ENCODE measurements at places on chromosomes 5 and 9. TPM values are rescaled to one million over a fixed set of nuclear protein-coding genes. Genes with fewer than 3 reads are reported as not detected.

GRCh38 chr9:134971696-134972095 is 54.0 kb upstream of the FCN1 start:
- H3K27me3 ChIP-seq: no peaks in the 10 kb centered on the region
- H3K4me1 ChIP-seq: no peaks in the 10 kb centered on the region
- no peak for DNase-seq
- no peak overlapping the region for H3K27ac ChIP-seq
- no peak overlapping the region for H3K4me3 ChIP-seq

GRCh38 chr5:157259699-157260098 is 6.2 kb upstream of the CYFIP2 start:
- H3K4me1 ChIP-seq: peaks cover 15% of the 10 kb centered on the region
- H3K27ac ChIP-seq: no peak overlapping the region
- H3K4me3 ChIP-seq: no peak overlapping the region
- no peaks in the 10 kb centered on the region for H3K36me3 ChIP-seq
- H3K27me3 ChIP-seq: no peaks in the 10 kb centered on the region

DNA sequence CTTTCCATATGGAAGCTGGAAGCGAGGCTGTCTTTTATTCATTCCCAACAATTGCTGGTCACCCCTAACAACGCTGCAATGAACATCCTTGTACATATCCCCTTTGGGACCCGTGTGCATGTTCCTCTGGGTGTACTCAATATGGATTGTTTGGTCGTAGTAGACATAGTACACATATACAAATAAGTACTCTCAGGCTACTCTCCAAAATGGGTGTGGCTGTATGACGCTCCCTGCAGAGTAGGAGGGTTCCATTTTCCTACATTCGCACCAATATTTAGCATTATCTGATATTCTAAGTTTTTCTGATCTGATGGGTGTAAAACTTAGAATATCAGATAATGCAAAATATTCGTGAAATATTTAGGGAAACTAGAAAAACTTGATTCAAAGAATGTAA is 23.2 kb upstream of the NAA35 start:
- H3K4me1 ChIP-seq: no peaks in the 10 kb centered on the region
- H3K4me3 ChIP-seq: no peak overlapping the region
- H3K36me3 ChIP-seq: no peaks in the 10 kb centered on the region
- DNase-seq: no peak
- no peaks in the 10 kb centered on the region for H3K27me3 ChIP-seq
- H3K27ac ChIP-seq: no peak overlapping the region

DNA sequence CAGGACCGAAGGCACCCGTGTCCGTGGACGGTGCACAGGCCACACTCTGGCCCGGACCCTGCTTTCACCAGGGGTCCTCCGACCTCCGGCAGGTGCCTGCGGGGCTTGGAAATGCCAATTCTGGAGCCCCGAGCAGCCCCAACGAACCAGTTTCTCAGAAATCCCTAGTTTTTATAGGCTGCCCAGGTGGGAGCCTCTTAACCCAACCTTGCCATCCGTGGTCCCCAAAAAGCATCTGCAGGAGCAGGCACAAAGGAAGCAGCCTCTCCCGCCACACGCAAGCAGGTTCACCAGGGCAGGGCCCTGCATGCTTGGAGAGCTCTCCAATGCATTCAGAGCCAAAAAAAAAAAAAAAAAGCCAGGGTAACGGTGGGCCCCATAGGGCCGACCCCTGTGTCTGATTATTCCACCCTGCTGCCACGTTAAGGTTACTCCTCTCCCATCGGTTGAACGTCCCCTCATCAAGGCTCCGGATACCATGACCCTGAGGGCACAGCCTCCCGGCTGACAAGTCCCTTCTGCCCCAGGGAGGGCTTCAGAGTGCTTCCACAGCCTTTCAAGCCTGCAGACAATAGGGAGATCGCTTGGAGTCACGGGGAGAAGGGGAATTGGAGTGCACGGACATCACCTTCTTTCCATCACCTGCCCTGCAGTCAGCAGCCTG is 796 bp upstream of the TPRN start:
- no peaks in the 10 kb centered on the region for H3K27me3 ChIP-seq
- H3K4me3 ChIP-seq: peak overlapping the region; percentile 94
- H3K27ac ChIP-seq: peak overlapping the region; percentile 79
- DNase-seq: peak; percentile 65

Gene REEP2
- 1.8 TPM for total RNA-seq

Gene RNF44
- 55.8 TPM for total RNA-seq

Gene LRRC26
- total RNA-seq: not detected

Gene LURAP1L
- total RNA-seq: not detected

Gene ADAMTS19
- 3.1 TPM for total RNA-seq
